Kidney capillary endothelial cell (primary cell): ENCODE measurements at places on chromosomes 13 and 19.

GRCh38 chr13:28628241-28628640, 30.7 kb upstream of the POMP start:
- DNase-seq: no peak

DNA sequence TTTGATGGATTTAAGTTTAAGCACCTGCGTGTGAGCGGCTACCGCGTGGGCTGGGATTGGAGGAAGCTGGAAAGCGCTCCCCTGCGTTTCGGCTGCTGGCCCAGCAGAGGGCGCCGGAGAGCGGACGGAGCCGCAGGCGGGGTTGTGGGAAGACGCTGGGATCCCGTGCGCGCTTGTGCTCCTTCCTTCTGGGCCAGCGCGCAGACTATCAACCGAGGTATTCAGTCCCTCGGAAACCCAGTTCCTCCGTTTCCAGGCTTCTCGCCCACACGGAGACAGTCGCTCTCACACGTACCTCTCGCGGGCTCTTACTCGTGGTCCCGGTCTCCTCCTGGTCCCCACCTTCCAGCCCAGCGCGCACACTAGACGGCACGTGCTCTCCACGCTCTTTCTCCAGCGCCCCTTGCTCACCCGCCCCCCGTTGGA, 28.8 kb downstream of the EPN1 start:
- peak; percentile 19 for DNase-seq

DNA sequence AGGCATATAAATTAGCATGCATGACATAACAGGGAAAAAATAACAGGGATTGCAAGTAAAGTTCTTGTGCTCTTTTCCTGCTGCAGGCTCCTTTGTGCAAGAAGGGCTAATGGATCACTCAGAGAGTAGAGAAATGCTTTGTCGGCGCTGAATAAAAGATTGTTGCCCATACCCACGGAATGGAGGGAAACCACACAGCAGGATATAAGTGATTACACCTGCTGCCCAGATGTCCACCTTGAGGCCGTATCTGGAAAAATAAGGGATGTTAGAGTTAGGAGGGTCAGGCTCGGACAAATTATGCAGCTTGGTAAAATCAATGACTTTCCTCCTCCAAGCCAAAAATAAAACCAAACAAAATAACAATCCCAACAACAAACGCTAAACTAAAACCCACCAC, 322.3 kb downstream of the DCLK1 start:
- DNase-seq: no peak

DNA sequence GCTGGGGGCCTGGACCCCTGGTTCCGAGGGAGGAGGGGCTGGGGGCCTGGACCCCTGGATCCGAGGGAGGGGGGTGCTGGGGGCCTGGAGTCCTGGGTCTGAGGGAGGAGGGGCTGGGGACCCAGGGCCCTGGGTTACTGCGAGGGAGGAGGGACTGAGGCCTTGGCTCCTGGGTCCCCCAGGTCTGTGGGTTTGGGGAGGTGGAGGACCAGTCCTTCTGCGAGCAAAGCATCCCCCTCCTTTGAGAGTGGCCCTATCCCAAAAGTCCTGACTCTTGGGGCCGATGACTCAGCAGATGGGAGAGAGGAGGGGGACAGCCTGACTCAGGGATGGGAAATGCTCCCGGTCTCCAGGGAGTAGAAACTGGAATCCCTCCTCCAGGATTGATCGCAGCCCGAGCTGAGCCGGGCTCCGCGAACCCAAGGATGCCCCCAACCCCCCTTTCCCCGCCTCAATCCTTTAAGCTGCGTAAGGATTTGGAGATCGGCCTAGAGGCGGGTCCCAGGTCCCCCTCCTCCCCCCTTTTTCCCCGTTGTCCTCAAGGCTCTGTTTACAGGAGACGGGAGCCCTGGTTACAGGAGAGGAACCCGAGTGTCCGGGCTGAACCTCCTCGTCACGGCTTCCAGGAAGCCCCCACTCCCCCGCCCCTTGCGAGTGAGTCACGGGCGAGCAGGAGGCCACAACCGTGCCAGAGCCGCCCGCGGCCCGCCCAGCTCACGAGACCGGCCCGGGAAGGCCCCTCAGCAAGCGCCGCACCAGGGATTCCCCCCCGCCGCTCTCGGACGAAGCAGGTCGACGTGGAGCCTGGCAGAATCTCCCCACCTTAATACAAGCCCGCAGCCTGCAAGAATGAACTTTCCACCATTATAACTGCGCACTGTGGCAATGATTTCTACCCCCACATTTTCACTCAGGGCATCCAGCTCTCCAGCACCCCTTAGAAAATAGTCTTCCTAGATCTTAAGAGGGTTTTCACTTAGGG, 3.0 kb upstream of the ZFP36 start:
- peak; percentile 90 for DNase-seq

GRCh38 chr19:33434886-33435705, 61.6 kb downstream of the CEBPG start:
- no peak for DNase-seq

- DNase-seq: no peak
These were observed 901.7 kb downstream of the PCDH9 start for GRCh38 chr13:66328476-66328875.

DNA sequence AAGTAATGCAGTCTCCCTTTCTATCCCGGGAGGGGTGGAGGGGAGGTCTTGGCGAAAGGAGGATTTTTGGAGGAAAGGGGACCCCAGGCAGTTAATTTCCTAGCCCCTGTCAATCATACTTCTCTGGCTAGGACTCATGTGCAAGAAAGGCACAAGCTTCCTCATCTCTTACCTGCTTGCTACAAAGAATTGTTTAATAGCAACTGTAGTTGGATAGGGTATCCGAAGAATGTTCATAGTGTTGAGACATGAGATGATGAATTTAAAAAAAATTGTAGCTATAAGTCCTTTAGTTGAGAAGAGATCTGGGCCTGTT, 525 bp downstream of the BORA start:
- peak; percentile 4 for DNase-seq

GRCh38 chr19:51097166-51097738, 11.0 kb downstream of the CTU1 start:
- peak; percentile 48 for DNase-seq

DNA sequence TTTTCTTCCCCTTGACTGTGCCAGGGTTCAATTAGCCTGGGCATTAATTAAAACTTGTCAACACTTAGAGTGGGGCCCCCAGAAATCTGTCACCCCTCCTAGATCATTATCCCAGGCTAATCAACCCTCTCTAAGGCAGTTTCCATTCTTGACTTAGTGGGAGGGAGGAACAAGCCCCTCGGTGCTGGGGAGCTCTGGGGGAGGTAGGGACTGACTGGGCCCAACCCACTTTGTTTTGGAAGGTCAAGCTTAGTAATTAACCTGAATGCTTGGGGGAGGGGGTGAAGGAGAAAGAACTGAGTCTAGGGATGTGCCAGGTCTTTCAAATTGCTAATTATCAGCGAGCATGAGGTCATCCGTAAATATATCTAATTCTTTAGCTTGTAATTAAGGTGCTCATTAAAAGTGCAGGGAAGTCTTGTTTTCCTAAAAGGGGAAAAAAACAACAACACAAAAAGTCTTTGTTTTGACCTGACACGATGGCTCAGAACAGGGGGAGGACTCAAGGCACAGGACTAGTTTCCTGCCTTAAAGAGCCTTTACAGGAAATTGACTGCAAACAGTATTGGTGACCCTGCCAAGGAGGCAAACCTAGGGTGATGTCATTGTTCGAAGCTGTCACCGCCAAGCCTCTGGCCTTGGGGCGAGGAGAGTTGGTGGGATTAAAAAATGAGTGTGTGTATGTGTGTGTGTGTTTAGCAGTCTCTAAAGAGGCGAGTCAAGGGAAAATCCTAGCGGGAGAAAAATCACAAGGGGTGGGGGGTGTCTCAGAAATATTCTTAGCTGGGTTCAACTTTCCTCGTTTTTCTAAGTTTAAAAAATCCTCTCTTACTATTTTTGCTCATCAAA, 19.4 kb downstream of the ACTN4 start:
- peak; percentile 89 for DNase-seq

DNA sequence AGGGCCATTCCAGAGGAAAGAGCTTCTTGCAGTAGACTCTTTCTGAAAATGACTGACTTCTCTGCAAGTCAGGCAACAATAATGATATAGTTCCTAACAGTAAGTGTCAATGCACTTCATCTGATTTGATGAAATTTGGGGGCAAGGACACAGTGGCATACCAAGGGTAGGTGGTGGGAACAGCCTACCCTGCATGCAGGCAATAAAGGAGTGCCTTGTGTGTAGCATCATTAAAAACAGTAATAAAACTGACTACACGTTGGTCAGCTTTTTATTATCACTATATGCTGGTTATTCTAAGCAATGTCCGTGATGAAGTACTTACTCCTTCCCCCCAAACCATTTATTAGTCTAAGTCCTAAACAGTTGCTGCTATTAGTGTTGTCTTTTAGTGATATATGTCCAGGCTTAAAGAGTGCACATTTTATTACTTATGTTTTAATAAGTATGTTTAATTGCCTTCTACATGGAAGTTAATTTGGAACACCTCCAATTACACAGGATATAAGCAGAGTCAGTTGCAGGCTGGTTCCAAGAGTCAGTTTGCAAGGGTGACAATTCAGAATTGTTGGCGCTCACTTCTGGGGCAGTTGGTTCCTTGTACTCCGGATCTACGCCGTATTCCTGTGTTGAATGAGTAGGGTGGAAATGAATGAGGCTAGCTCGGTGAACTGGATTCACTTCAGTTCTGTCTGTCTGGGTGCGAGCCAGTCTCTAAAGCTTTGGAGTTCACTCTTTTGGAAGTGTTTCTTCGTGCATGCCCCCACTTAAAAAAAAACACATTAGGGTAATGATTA, 84.0 kb downstream of the RGCC start:
- DNase-seq: no peak

DNA sequence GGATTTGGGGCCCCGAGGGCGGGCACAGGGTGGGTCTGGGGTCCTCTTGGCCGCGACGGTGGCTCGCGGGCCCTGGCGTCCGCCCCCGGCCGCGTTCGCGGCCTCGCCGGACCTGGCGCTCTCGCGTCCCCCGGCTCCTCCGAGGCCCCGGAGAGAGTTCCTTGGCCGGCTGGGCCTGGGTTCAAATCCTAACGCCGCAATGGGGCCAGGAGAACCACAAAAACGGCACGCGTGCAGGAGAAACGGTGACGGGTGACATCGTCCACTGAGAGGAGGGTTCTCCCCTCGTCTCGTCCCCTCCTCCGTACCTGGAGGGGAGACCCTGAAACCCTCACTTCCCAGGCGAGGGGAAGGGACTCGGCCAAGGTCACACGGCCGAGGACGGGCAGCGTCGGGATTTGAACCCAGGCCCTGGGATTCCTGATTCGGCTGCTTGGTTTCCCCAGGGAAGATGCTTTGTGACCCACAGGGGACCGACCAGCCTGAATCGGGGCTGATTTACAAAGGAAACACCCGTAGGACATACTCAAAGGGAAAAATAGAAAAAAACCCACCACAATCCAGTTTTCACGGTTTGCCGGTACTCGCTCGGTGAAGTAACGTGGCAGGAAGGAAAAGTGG, 624 bp downstream of the SAFB start:
- DNase-seq: no peak

- DNase-seq: no peak
These were observed 340.3 kb downstream of the OLFM4 start for GRCh38 chr13:53368948-53369347.

DNA sequence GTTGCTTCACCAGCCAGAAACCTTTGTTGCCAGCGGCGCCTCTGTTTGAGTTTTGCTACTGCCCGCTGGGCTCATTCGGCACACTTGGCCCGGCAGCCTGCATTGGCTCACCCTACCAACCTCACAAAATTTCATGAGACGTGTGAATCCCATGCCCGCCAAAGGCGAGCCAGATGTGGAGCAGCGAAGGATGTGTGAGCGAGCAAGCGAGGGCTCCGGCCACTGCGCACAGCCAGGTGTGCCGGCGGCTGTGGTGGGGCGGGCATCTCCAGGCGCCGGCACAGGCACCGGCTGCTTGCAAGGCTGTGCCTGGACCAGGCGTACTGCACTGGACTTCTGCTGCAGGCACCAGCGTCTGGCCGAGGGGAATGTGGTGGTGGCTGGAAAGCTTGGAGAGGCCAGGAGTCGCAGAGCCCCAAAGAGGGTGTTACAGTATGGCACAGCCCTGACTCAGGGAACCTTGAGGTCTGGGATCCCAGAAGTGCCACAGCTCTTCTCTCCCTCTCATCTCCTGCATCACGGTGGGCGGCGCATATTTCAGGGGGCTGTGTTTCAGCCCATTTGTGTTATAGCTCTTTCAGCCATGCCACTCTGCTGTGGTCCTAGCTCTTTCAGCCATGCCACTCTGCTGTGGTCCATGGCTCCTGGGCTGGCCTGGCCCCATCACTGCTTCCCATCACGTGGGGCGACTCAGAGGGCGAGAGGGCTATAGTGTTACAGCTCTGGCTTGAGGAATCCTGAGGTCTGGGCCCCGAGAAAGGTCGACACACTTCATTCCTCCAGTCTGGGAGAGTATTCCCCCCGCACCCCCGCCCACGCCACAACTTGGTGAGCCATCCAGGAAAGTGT, 592.0 kb upstream of the SLITRK5 start:
- DNase-seq: no peak

- DNase-seq: no peak
These were observed 28.5 kb upstream of the RBM26 start for GRCh38 chr13:79434556-79434955.

DNA sequence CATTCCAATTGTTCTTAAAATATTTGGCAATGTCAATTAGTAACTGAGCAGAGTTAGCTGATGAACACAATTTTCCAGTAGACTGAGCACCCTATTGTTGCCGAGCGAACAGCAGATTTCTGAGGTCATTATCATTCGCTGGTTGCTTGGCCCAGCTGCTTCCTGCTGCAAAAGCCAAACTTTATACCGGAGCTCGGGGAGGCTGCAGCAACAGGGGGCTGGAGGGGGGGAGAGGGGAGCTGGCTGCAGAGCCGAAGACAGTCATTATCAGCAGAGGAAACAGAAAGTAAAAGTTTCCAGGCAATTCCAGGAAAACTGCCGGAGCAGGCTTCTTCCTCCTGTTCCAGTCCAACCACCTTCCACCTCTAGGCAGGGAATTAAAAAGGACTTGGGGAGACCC, 77.9 kb downstream of the ZNF536 start:
- peak; percentile 5 for DNase-seq

- no peak for DNase-seq
These were observed 985.4 kb downstream of the DIAPH3 start for GRCh38 chr13:59178344-59178743.

DNA sequence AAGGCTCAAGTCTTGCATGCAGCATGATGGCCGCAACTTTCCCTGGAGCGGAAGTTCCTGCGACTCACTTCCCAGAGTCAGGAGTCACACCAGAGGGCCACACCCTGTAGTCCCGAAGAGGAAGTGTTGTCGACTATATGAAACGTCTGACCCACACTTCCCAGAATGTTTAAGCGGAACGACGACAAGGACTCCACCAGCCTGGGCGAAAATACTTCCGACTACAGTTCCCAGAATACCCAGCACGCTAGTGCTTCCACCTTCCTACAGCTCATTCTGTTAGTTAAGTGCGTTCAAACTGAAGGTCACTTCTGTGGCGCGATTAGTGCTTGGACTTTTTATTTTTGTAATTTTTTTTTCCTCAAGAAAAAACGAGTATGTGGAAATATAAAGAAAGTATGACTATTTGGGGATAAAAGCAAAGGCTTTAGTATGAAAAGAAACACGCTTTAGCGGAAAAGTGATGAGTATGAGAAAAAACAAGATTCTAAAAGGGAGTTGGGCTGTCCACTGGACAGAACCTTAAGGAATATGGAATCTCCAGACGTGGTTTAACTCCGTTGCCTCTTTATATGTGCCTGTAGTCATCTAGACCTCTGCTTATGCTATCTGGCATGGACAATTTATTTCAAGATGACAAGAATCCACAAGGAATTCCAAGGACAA, 15.5 kb upstream of the ZNF112 start:
- DNase-seq: no peak
